Left colon (tissue), 2 donors: ENCODE measurements at places on chromosomes 11 and 22.
A peak's percentile ranks its signal among the peaks of the same experiment; 100 is the strongest.

- no peak for DNase-seq
Measured at GRCh38 chr22:43239193-43239780, 52.4 kb upstream of the TTLL12 start.

- no peak for DNase-seq
Measured at GRCh38 chr11:112966561-112966960, 5.3 kb downstream of the NCAM1 start.

DNA sequence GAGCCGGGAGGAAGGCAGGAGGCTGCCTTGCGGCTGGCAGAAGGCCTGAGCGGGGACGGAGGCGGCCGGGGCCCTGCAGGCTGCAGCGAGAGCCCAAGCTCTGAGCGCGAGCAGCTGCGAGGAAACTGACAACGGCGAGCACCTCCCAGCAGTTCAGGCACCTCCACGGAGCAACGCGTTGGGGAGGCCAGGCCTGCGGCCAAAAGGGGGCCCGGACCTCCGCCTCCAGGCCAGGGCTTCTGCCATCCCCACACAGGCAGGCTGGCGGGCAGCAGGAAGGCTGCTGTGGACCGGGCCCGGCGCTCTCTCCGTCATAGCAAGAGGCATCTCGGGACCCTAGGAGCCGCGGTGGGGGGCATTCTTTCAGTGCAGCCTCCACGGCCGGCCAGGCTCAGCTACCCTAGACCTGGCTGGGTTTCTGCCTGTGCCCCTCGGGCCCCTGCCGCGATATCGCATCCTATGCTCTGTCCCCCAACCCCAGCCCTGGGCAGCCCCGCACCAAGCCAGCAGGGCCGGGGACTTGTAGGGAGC is 22.9 kb upstream of the SLC22A12 start:
- peak; percentile 18 for DNase-seq

DNA sequence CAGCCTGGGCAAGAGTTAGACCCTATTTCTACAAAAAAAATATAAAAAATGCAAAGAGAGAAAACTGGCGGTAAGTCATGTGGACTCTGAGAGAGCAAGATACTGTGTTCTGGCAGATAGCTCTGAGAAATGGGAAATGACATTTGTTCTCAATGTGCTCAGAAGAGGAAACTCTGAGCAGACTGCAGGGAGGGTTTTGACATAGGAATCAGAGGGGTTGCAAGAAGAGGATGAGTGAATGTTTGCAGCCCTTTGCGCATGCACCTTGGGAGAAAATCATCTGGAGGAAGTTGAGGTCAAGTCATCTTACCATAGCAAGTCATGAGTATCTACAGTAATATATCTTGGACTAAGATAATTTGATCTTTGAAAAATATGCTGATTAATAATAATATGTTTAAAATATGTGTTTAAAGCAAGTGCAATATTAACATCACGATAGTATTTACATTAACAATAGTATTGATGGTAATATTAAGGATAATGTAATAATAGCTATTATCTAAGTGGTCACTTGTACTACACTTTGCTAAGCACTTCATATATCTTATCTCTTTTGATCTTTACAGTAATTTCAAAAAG is 2.6 kb downstream of the ACER3 start:
- no peak for DNase-seq

- DNase-seq: peak; percentile 10
Measured at GRCh38 chr11:113839842-113840241, 35.5 kb downstream of the USP28 start.

GRCh38 chr11:70005107-70005818 is 72.9 kb upstream of the ANO1 start:
- no peak for DNase-seq

GRCh38 chr11:32081129-32081641 is 9.7 kb upstream of the RCN1 start:
- DNase-seq: no peak

- DNase-seq: no peak
Measured at GRCh38 chr11:17831228-17831627, 96.6 kb downstream of the KCNC1 start.

DNA sequence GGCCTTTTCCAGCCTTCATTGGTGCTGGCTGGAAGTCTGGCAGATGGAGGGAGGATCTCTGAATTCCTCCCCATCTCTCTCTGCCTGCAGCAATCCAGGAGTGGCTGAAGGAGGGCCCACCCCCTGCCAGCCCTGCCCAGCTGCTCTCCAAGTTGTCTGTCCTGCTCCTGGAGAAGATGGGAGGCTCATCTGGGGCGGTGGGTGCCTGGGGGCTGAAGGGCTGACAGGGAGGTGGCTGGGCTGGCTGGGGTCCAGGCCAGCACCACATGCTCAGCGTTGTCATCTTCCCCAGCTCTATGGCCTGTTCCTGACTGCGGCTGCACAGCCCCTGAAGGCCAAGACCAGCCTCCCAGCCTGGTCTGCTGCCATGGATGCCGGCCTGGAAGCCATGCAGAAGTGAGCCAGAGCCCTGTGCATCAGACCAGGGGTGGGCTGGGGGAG is 12.2 kb downstream of the TKFC start:
- DNase-seq: no peak

DNA sequence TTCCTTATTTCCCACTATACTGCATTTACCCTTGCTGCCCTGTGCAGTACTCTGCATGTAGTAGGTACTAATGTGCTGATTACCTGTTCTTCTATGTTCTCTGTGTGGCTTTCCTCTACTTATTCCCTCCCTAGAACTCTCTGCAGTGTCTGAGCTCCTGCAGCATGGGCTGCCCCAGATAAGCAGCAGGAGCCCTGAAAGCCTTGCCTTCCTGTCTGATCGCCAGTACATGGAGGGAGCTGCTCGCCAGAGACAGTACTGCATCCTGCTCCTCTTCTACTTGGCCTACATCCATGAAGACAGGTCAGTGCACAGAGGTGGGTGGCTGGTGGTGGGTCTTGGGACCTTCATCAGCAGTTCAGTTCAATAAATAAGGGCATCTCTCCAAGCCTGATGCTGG is 42.2 kb upstream of the CCDC134 start:
- DNase-seq: no peak

DNA sequence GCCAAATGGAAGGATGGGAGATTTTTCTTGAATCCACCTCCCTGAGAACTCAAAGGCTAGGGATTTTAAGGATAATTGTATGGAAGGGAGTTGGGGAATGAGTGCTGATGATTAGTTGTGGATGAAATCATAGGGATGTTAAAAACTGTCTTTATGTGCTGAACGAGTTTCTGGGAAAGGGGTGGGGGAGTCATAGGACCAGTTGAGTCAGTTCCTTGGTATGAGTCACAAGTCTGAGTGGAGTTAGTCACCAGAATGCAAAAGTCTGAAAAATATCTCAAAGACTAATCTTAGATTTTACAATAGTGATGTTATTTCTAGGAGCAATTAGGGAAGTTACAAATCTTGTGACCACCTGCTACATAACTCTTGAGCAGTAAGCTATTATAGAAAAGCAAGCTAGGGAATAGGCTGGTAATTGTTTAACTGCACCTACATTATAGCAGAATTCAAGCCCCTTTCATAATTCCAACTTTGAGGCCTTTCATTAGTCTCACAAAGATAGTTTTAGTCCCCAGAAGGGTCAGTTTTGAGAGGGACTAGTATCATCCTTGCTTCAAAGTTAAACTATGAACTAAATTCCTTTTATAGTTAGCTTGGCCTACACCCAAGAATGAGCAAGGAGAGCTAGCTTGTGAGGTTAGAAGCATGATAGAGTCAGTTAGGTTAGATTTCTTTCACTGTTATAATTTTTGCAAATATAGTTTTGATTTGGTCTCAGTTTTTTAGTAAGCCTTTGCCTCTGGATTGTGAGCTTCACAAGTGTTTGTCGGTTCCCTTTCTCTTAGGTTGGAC is 668.0 kb downstream of the ETS1 start:
- no peak for DNase-seq

- DNase-seq: no peak
Measured at GRCh38 chr11:86720546-86720945, 48.1 kb upstream of the ME3 start.

GRCh38 chr11:33530815-33531214 is 169.8 kb downstream of the C11orf91 start:
- no peak for DNase-seq

- DNase-seq: no peak
Measured at GRCh38 chr11:89495951-89496350, 4.8 kb upstream of the NOX4 start.

GRCh38 chr11:114207096-114207495 is 89.1 kb upstream of the NNMT start:
- no peak for DNase-seq

DNA sequence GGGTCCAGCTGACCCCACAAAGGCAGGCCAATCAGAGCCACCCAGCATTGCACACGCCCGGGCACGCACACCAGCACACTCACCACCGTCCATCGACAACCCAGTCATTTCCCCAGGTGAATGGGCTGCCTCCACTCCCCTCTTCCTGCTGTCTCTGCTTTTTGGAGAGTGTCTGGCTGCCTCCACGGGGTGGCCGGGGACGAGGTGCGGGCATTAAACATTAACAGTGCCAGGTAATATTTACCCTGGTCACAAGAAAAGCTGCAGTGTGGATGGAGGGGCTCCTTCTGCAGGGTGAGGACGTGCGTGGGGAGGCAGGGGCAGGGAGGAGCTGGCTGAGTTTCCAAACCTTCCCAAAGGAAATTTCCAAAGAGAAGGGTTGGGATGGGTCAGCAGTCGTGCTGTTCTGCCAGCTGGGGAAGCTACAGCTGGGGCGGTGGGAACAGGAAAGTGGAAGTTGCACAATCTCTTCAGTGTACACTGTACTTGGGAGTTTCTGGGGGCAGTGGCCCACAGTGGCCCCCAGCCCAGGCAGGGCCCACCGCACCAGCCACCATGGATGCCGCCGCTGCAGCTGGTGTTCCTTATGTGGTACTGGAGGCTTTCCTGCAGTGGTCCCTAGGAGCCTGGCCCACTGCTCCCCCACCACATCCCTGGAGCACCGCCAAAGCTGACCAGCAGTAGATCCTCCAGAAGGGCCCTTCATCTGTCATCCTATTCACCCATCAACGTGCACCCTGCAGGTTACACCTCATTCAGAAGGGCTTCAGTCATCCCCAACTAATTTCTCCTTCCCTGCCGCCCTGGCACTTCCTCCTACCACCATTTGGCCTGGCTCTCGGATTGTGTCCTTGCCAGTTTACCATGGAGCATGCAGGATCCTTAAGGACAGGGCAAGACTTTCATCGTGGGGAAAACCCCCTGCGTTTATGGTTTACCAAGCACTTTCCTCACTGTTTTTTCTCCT is at the start of gene FXYD2:
Gene FXYD2, minus strand, starts transcription at position 174 of the 967 bp plus-strand sequence. Its CDS starts 66 bp downstream, at position 108.
- DNase-seq: no peak

DNA sequence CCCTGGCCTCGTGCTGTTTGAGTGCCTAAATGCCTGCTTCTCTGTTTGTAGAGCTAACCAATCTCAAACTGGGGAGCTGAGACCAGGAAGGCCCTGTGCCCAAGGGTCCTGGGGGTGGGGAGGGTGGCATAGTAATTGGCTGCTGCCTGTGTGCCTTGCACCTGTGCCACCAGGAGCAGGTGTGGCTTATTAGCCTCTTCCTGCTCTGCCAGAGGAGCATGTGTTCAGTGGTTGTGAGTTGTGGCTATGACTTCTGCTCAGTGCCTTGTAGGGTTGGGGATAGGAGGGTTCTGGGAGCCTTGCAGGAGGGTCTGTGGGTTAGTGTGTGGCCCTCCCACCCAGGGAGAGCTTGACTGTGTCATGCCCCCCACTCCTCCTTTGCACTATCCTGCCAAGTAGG is 109.2 kb downstream of the ZBTB16 start:
- DNase-seq: peak; percentile 58

GRCh38 chr22:30887861-30888260 is 80.7 kb downstream of the MORC2 start:
- DNase-seq: no peak

DNA sequence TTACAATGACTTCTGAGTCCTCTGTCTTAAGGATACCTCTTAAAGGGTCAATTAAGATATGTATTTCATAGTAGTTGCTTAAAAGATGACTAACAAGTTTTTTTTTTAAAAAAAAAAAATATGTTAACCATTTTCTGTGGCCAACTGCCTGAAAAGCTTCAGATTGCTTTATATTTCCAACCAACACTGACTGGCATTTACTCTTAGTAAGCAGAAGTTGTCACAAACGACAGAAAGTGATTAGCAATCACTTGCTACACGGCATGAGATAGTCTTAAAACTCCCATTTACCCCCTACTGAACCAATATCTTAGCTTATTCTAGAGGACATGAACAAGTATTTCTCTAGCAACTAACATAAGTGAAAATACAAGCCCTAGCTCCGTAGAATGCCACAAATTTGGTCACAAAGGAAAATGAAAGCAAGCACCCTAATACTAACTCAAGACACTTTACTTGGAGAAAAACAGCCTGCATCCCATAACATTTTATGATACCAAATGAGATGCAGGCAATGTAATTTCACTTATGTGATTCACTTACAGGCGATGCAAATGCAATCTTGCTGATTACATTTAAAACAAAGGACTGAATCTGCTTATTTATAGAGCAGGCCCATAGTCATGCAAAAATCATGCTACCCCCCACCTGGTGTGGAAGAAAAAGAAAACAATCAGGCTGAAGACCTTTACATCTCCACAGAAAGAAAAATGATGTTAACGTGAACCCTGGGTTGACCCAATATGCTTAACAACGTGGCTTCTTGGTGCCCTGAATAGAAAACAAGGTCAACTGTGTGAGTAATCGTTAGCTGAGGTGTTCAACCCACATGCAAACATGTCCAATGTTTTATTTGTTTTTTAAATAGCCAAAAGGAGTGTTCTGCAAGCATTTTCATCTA is 25.7 kb downstream of the MPPED2 start:
- DNase-seq: no peak

GRCh38 chr11:65639623-65640482 is 2.0 kb downstream of the SIPA1 start:
- no peak for DNase-seq

- no peak for DNase-seq
Measured at GRCh38 chr11:96111308-96111707, 187.4 kb upstream of the MTMR2 start.

GRCh38 chr11:115652496-115652895 is 148.3 kb upstream of the CADM1 start:
- no peak for DNase-seq

DNA sequence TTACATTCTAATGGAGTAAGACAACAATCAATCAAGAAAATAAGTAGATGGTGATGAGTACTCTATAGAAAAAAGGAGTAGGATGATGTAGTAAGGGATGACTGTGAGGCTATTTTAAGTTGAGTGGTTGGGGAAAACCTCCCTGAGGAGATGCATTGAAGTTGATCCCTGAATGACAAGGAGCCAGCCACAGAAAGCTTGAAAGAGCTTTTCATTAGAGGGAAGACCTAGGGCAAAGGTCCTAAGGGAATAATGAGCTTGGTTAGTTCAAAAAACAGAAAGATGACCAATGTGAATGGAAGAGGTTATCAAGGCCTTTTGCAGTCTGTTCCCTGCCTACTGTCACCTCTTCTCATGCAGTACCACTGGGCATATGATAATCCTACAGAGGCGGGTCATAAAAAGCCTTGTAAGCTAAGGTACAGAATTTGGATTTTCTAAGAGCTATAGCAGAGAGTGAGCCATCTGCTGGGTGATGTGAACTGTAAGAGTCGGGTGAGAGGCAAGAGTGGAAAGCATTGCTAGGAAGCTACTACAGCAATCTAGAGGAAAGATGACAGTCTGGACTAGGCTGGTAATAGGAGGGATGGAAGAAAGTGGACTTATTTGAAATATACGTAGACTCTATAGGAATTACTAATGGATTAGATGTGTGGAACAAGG is 3.1 kb downstream of the PPP2R1B start:
- DNase-seq: no peak
